ENCODE measurements at places on chromosomes 2 and 18.

GRCh38 chr2:191800874-191801273 lies 46.0 kb downstream of the CAVIN2 start:
- DNase-seq, result no peak

- no peak for DNase-seq
Observed at GRCh38 chr2:138752197-138752956, 27.8 kb downstream of the NXPH2 start.

DNA sequence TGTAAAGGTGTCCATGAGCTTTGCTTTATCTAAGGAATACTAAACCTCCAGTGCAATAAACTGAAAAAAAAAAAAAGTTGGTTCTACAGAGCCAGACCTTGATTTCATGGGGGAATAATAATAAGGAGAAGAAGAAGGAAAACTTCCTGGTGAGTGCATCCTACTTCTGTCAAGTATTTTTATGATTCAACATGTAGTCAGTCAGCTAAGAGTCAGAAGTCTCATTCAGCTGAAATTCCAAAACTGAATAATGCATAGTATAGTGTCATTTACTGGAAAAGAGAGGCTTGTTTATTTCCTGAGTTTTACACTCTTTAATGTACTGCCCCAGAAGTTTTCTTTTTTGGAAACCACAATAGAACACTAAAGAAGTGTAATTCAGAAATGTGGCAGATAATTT lies 77.8 kb upstream of the TACR1 start:
- no peak for DNase-seq

DNA sequence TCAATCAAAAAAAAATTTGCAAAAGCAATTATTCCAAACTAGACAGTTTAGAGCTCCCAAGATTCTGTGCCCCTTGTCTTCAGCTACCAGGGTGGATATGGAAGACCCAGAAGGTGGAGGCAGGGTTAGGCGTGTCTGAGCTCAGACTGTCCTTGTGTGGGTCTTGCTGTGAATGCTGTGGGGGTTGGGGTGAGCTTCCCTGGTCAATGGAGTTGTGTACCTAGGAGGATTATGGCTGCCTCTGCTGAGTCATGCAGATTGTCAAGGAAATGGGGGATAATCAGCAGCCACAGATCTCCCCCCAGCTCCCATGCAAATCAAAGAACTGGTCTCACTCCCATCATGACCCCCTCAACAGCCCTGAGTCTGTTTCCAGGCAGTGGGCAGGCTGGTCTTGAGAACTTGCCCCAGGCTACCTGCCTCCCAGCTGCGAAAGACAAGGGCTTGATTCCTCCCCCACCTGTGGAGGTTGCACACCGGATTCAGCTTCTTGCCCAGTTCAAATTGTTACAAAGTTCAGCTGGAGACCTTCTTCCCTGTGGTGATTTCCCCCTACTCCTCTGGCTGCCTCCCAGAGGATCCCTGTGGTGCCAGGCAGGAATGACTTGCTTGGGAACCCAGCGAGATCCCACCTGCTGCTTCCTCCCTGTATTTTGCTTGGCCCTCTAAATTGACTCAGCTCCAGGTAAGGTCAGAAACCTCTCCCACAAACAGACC lies 77.0 kb downstream of the RAD51AP2 start:
- DNase-seq, result no peak

GRCh38 chr18:79584491-79585394 lies 94.9 kb upstream of the CTDP1 start:
- no peak for DNase-seq

GRCh38 chr2:27071277-27071989 lies at the start of gene OST4:
Gene OST4 (minus strand): TSS chr2:27071654.
- DNase-seq, result peak; percentile 90

DNA sequence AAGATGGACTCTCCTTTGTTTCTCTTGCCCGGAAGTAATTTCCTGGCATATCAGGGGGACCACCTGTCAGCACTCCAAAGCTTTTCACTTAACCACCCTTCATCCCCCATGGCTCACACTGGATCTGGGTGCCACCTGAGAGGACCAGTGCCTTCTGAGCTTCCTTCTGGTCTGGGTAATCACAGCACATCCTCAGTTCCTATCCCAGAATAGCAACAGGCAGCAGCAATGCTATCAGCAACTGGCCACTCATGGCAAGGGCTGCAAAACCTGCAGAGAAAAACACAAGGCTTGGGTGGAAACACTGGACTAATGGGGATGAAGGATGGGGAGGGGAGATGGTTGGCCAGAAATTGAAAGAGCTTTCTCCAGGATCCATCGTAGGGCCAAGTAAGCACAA lies 59.9 kb upstream of the STPG4 start:
- no peak for DNase-seq

- no peak for DNase-seq
Observed at GRCh38 chr2:68800027-68800401, 65.4 kb downstream of the ARHGAP25 start.

- no peak for DNase-seq
Observed at GRCh38 chr2:240146141-240146561, 5.7 kb upstream of the OTOS start.

GRCh38 chr2:150485114-150485870 lies 2.2 kb downstream of the RND3 start:
- DNase-seq, result no peak

DNA sequence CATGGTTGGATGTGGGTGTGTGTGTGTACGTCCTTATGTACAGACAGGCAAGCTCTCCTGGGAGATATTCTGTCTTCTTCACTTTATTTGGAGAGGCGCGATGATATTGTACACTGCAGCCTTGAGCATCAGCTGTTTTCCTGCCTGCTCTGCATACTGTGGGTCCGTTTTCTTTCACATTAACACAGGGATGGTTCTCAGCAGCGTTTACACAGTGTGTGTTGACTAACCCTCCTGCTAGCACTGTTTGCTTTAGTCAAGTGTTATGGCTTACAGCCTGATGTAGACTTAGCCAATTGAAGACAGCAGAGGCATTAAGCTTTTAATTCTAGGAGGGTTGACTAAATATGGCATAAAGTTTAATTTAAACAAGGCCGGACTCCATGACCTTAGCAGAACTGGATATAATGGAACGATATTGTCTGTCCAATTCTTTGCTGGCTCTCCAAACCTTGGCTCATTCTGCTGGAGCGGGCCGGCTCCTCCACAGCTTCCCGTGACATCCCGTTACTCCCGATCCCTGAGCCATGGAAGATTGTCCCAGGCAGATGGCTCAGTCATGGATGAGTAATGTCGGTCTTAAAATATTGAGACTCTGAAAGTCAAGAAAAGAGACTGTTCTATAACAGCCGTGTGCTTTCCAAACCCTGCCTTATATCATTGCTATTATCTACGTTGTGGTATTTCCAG lies 134.7 kb downstream of the TPGS2 start:
- DNase-seq, result no peak

- no peak for DNase-seq
Observed at GRCh38 chr2:20467789-20468548, 21.1 kb downstream of the RHOB start.

DNA sequence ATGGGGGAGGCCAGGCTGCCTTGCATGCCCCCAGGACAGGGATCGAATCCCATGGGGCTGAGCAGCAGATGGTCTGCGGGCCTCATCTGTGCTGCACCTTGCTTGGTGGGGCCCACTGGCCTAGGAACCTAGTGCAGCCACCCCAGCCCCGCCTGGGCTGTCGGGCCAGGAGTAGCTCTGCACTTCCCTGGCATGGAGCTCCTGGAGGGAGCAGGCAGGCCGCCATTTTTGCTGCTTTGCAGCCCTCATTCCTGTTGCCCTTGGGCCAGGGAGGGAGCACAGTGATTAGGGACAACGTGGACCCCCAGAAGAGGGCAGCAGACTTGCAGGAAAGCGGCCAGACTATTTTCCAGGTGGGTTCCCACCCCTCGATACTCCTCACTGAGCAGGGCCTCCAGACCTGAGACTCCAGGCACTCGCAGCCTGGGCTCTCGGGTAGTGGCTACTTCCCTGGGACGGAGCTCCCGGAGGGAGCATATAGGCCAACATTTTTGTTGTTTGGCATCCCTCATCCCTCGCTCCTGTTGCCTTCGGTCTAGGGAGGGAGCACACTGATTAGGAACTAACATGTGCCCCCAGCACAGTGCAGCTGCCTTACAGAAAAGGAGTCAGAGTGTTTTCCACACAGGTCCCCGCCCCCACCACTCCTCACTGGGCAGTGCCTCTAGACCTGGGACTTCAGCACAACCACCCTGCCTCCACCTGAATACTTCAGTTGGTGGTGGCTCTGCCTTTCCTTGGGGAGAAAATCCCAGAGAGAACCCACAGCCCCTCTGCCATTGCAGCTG lies 99.5 kb downstream of the MAIP1 start:
- DNase-seq, result no peak

DNA sequence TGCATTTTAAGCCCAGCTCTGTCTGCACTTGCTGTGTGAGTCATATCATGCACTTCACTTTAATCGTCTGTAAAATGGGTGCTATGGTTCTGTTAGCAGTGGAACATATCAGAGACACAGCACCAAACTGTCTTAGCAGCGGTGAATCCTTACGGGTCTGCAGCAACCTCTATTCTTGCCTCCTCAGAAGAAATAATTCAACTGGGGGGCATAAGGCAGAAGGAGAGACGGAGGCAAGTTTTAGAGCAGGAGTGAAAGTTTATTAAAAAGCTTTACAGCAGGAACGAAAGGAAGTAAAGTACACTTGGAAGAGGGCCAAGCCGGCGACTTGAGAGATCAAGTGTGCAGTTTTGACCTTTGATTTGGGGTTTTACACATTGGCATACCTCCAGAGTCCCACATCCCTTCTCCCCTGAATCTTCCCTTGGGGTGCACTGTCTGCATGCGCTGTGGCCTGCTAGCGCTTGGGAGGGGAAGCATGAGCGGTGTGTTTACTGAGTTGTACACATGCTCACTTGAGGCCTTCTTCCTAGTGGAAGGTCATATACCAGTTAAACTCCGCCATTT lies 109.8 kb downstream of the DDX1 start:
- no peak for DNase-seq

- no peak for DNase-seq
Observed at GRCh38 chr2:23207871-23208270, 177.1 kb upstream of the KLHL29 start.

DNA sequence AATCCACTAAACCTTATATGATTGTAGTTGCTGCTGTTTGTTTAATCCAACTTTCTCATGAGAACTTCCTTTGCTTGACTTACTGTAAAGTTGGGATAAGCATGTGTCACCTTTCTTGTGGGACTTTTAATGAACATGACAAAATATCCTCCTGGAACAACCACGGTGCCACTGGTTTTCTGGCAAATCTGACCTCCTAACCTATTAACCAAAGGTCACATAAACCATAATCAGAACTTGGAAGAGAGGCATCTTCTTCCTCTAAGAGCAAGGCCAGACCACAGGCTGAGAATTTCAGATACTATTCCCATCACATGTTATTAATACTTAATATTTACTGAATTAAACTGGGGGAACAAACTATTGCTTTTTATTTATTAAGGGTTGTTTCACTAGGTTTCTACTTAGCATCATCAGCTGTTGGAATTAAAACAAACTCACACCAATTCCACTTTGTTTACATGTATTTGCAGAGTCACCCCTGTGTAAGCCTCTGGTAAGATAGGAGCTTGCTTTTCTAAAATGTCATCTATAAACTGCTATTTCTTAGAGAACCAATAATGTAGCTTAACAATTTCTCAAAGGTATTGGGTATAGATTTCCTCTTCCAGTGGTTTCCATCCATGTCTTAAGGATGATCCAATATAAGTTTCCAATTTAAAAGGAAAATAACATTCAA lies 2.2 kb downstream of the SLC40A1 start:
- no peak for DNase-seq

DNA sequence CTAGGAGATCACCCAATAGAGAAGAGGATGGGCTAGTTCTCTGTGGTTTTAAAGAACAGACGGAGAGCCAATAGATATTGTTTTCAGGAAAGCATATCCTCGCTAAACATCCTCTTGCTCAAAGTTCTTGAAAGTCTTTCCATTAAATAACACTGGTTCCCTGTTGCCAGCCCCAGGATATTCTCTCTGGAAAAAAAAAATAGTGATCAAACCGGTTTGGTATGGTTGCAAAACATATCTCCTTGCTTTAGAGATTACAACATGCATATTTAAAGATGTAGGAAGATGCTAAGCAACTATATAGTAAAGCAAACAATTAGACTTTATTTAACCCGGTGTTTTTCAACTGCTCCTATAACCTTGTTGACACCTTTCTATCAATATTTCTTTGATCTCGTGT lies 211.4 kb downstream of the CMPK2 start:
- DNase-seq, result no peak

GRCh38 chr2:20970068-20970467 lies 73.8 kb downstream of the APOB start:
- DNase-seq, result no peak

DNA sequence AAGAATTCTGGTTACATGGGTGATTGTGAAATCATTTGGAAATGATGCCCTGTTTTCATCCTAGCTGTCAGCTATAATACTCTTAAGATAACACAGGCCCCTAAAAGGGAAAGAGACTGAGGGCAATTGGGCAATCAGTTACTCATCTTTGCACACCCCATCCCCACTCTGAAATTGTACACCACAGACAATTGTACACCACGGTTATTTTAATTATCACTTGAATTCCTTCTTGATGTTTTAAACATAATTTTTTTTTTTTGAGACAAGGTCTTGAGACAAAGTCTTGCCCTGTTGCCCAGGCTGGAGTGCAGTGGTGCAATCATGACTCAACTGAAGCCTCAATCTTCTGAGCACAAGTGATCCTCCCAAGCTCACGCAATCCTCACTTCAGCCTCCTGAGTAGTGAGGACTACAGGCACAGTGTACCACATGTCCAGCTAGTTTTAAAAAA lies 862.4 kb upstream of the ACVR2A start:
- DNase-seq, result no peak

- DNase-seq, result no peak
Observed at GRCh38 chr2:133811409-133812125, 243.3 kb upstream of the NCKAP5 start.

DNA sequence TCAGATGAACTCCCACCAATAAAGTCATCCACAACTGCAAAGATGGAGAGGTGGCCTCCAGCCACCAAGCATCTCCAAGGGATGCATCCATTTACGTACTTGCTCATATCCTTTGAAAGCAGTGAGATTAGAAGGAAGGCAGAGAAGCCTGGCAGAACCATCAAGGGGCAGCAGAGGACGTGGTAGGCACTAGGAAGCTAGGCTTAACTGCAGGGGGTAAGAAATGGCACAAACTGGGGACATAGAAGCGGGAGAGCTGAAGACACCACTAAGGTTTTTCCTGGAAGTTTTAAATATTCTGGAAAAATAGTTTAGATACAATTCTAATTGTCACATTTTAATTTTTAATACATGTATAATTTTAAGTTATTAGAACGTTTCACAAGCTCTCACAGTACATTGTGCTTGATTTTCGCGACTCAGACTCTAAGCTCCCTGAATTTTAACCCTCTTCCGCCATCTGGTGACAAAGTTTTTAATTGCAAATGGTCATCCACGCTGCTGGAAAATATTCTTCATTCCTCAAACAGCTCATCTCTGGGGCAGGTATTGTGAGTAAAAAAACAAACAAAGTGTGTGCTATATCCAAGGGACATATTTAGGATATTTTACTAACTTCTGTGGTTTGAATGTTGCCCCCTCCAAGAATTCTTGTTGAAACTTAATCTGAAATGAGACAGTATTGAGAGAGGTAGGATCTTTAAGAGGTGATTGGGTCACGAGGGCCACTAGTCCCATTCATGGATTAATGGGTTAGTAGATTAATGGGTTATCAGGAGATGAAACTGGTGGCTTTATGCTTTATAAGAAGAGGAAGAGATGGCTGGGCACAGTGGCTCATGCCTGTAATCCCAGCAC lies 1.6 kb upstream of the PSTPIP2 start:
- peak; percentile 51 for DNase-seq
